CD14-positive monocyte (primary cell): ENCODE measurements at places on chromosomes 4 and X. TPM values are rescaled to one million over a fixed set of nuclear protein-coding genes. Genes with fewer than 3 reads are reported as not detected.

USP51 gene
- polyA plus RNA-seq = 0.03 and 0.05 TPM in 2 replicates

GPR82 gene
- polyA plus RNA-seq = 0.14 and 0.40 TPM in 2 replicates

DNA sequence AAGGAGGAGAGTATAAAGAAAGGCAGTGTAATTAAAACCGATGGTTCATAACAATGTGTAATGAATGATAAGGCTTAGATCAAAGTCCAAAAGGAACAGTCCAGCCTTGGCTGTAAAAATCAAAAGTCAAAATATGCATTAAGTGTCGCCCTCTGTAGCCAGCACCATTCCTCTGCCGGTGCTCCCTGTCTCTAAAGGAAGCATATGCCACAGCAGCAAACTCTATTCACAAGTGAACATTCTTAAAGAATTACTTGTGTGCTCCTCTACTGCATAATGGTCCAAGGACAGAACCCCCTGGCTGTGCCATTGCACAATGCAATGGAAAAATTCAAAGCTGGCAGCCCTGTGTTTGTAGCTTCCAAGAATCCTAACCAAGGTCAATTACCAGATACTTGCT lies 16.3 kb upstream of the MBNL3 start:
- H3K27ac ChIP-seq = no peak overlapping the region
- no peak overlapping the region for H3K4me3 ChIP-seq
- no peaks in the 10 kb centered on the region for H3K4me1 ChIP-seq
- no peak for DNase-seq
- no peaks in the 10 kb centered on the region for H3K27me3 ChIP-seq

- H3K27me3 ChIP-seq = no peaks in the 10 kb centered on the region
- no peak overlapping the region for H3K4me3 ChIP-seq
- H3K36me3 ChIP-seq = no peaks in the 10 kb centered on the region
- H3K4me1 ChIP-seq = no peaks in the 10 kb centered on the region
Observed at GRCh38 chrX:27445438-27445837, 17.7 kb downstream of the PPP4R3C start.

DNA sequence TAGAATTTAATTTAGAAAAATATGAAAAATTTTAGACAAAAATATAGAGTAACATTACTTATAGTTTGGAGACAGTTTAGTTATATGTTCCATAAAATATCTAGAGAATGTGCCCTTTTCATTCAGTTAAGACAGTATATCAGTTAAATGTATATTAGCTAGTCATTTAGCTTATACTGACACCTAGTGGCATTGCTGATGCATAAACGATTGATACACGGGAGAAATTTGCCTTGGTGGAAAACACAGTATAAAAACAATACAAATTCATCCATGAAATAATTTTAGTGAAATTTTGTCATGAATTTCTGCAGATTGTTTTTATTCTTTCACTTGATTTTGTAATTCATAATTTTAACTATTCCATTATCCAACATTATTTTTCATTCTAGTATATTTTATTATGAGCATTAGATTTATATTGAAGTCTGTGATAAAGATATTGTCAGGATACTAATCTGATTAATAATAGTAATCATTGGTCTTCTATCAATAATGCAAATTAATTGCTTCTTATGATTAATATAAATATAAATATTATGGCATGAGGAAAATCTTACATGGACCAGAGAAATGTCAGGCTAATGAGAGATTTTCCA lies 219.0 kb downstream of the TLL1 start:
- no peak overlapping the region for H3K27ac ChIP-seq
- H3K4me3 ChIP-seq = no peak overlapping the region
- no peak for DNase-seq
- H3K36me3 ChIP-seq = no peaks in the 10 kb centered on the region

GRCh38 chr4:95213366-95213765 lies 335.4 kb downstream of the UNC5C start:
- H3K36me3 ChIP-seq = no peaks in the 10 kb centered on the region
- H3K27ac ChIP-seq = no peak overlapping the region
- H3K4me3 ChIP-seq = no peak overlapping the region
- DNase-seq = no peak
- H3K27me3 ChIP-seq = no peaks in the 10 kb centered on the region

DNA sequence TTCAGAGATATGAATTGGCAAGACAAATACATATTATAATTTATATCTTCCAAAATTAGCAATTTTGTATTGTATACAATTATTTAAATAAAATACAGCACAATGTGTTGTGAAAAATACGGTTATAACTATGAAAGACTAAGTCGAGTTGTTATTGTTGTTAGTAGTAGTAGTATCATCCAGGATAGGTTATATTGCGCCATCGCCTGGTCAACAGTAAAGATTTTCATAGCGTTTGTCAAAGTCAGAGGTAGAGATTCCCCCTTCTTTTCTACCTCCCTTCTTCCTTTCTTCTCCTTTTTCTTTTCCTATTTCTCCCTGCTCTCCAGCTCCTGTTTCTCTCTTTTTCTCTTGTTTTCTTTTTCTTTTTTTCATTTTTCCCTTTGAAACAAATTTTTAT lies 499.1 kb upstream of the EPHA5 start:
- DNase-seq = no peak
- no peaks in the 10 kb centered on the region for H3K27me3 ChIP-seq
- H3K36me3 ChIP-seq = no peaks in the 10 kb centered on the region
- no peak overlapping the region for H3K27ac ChIP-seq
- H3K4me3 ChIP-seq = no peak overlapping the region
